Fibroblast of upper back skin (primary cell): ENCODE measurements at places on chromosomes 16 and 17.

DNA sequence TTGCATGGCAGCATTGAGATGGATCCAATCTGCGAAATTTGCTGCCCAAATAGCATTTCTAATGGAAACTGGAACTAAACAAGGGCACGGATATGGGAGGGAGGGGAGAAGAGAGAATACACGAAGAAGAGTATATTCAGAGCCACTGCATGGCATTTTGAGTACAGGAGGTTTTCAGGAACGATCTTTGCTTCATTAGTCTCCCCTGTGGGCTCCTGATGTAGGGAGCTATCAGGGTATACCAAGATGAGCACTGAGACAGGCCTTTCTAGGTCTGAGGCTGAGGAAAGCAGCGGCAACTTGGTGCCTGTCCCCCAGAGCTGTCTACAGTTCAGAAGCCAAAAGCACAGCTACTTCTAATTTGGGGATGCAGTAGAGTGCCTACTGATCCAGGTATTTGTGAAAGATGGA, 257.7 kb upstream of the PMFBP1 start:
- no peak for DNase-seq

- DNase-seq = peak; percentile 2
Observed at GRCh38 chr17:65495122-65496055, 66.1 kb downstream of the AXIN2 start.

DNA sequence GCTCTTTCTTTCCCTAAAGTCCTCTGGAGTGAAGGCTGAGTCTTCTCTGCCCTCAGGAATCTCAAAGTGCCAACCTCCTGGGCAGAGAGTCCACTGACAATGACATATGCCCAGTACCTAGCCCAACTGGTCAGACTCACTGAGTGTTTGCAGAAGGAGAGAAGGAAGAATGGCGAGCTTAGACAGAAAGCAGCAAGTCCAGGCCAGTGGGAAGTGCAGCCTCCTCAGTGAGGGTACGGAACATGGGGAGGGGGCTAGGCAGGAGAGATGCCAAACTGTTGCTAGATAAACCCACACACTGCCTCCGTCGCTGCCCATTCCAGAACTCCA, 678 bp downstream of the EXOC7 start:
- no peak for DNase-seq

GRCh38 chr16:72357910-72358309, 186.0 kb upstream of the PMFBP1 start:
- DNase-seq = peak; percentile 24

- DNase-seq = peak; percentile 22
Observed at GRCh38 chr17:8420041-8420934, 15.4 kb upstream of the NDEL1 start.
